ENCODE measurements at places on chromosomes 5 and 9.

DNA sequence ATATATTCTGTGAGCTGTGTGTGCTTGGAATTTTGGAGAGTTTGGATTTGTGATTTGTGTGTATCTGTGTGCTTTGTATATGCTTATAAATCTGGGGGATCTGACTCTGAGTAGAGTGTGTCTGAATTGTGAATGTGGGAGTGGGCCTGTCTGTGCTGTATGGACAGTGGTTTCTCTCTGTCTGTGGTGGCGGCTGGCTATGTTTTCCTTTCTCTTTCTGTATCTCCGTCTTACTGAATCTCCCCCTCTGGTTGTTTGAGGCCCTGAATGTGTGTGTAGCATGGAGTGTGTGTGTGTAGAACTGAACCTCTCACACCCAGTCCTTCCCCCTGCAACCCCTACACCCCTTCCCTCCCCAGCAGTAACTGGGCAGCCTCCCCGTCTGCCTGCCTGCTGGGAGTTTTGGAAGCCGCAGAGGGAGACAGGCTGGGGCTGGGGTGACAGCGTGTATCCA lies 4.7 kb downstream of the CXXC5 start:
- no peak for DNase-seq

- DNase-seq = no peak
Observed at GRCh38 chr5:119614838-119615237, 14.5 kb upstream of the FAM170A start.

DNA sequence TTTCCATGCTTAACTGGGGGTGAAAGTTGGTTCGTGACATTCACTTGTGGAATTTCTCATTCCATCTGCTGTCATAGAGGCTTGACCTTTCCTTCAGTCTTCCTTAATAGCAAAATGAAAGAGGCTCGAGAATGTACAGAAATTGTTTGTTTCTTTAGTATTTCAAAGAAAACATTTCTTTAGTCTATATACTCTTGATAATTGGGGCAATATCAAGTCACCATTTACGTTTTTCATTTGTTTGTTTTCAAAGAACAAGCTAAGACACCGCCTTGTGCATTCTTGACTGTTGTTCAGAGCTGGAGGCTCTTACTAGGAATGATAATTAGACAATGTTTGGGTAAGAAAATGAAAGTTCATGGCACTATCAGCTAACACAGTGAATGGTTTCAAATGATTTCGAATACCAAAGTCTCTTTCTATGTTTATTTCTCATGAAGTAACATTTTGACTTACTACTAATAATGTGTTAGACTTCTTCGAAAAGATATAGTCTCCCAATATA lies 835.4 kb downstream of the SEMA5A start:
- no peak for DNase-seq

GRCh38 chr5:178630475-178630930 lies 3.7 kb upstream of the CLK4 start:
- DNase-seq = no peak

DNA sequence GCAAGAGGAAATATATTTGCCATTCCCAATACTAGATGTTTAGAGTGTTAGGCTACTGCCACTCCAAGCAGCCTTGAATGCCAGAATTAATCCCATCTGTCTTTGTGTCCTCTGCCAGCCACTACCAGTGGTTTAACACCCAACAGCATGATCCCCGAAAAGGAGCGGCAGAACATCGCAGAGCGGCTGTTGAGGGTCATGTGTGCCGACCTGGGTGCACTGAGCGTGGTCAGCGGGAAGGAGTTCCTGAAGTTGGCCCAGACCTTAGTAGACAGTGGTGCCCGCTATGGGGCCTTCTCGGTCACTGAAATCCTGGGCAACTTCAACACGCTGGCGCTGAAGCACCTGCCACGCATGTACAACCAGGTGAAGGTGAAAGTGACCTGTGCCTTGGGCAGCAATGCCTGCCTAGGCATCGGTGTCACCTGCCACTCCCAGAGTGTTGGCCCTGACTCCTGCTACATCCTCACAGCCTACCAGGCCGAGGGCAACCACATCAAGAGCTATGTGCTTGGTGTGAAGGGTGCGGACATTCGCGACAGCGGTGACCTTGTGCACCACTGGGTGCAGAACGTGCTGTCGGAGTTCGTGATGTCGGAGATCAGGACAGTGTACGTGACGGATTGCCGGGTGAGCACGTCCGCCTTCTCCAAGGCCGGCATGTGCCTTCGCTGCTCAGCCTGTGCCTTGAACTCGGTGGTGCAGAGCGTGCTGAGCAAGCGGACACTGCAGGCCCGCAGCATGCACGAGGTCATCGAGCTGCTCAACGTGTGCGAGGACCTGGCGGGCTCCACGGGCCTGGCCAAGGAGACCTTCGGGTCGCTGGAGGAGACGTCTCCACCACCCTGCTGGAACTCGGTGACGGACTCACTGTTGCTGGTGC lies 29.3 kb downstream of the AMBP start:
- no peak for DNase-seq

DNA sequence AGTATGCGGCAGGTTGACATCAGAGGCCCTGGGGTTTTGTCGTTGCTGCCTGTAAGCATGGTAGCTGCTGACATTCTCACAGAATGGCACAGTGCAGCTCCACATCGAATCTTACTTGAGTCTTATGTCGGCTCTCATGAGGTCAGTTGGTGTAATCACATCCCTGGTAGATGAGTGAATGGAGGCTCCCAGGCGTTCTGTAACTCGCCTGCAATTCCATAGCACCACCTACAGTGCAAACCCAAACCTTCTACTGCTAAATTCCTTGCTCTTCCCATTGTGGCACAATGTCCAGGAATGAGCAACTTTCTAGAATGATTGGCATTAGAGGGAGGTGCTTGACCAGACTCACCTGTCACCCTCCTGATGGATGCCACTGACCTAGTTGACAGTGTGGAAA lies 578.4 kb downstream of the CCDC171 start:
- DNase-seq = no peak

GRCh38 chr5:92309336-92309991 lies 926.3 kb upstream of the ARRDC3 start:
- no peak for DNase-seq

DNA sequence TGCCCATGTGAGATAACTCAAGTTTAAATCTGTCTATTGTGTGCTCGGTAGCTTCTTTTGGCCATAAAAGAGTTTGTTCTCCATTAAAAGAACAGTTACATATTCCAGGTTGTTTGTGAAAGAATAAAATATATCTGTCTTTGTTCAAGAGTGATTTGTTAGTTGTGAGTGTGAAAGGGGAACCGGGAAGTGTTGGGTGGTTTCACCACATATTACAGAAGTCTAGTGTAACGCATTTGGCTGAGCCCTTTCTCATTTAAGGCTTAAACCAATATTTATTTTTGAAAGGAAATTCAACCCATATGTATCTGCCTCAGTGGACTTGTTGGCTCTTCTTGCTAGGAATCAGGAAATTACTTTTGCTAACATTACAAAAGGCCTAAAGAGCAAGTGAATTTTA lies 54.1 kb upstream of the DMRTA1 start:
- no peak for DNase-seq

DNA sequence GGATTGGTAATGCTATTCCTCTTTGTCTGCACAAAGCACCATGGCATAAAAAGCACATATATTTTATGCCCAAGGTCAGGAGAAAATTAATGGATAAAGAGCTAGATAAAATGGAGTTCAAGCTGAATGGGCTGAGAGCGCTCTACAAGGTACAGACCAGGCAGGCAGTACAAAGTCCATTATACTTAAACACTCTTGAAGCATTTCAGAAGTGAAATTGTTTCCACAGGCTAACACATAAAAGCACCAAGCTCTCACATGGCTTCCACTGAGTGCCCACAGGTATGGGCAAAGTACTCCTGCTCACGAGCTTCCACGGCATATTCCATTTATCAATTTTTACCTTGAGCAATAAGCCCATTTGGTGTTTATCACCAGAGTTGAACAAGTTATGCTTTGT lies 771.2 kb upstream of the DMAC1 start:
- no peak for DNase-seq

DNA sequence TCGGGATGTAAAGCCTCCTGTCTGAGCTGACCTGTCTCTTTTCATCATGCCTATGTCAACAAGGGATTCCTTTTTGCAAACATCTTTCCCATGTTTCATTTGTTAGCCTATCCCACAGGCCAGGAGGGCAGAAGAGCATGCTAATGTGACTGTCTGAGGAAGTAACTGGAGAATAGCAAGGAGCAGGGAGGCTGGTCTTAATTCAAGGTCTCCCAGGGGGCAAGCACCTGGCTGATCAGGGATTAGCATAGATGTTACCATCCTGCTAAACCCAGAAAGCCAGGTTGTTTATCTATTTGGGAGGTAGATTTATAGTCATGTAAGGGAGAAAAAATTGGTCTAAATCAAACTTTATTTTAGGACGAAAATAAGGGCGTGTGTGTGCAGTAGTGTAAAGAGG lies 36.7 kb upstream of the MAP1B start:
- DNase-seq = no peak

DNA sequence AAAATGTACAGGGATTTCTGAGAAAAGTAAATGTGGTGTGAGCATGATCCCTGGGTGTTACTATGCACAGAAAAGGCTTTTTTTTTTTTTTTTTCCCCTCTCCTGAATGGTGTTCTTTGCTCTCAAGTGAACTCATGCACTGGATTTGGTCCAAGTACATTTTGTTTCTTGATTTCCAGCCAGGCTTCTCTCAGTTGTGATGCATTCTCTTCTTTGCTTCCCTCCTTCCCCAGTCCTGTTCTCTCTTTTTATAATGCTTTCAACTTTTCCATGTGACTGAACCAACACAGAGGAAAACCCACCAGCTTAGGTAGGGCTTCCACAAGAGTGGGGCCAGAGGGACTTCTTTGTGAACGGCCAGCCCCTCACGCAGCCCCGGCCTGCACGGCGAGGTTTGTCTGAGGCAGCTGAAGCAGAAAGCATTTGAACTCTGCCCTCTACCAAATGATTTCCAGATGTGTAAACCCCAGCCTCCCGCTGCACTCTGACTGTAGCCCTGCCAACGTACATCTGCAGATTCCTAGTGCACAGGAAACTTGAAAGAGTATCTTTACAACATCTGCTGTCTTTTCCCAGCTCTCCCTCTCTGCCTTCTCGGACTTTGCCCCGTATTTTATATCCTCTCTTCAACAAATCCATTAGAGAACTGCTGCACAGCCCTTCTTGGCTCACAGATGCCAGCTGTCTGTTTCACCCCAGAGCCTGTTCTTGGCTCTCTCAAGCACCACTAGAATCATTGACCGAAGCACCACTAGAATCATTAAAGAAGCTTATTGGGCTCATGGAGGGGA lies 71.8 kb upstream of the CD180 start:
- DNase-seq = no peak

- DNase-seq = no peak
Observed at GRCh38 chr5:28164568-28164967, 1126.2 kb upstream of the CDH9 start.

DNA sequence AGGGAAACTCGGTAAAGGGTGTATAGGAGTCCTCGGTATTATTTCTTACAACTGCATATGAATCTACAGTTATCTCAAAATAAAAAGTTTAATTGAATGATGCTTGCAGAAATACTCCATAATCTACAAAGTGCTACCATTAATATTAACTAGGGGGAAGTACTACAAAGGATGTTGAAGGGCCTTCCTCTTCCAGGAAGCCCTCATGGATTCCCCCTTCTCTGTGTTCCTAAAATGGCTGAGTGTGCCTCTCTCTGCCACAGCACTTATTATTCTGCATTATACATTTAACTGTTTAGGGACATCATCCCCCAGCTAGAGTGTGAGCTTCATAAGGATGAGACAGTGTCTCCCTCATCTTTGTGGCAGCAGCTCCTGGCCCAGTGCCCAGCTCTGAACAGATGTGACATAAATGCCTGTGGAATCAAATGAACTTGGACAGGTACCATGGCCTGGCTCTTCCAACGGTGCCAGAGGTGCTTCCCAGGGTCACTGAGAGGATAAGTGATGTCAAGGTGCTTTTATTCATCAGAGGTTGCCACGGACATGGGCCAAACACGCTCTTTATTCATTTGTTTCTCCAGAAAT lies 99.5 kb downstream of the PAX5 start:
- DNase-seq = no peak

GRCh38 chr9:127777368-127777980 lies 992 bp downstream of the SH2D3C start:
- DNase-seq = no peak

DNA sequence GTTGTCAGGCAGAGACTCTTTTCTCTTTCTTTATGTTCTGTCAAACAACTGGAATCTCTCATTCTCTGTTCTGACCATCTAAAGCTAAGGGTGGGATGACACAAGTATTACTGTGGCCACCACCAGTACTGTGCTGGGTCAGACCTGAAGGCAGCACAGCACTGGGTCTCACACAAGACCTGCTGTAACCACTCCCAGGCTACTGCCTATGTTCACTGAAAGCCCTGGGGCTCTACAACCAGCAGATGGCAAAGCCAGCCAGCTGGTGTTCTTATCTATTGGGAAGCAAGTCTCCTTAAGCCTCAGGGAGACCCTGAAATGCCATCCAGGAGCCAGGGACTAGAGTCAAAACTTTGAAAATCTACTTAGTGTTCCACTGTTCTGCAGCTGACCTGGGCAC lies 189.5 kb downstream of the SLCO4C1 start:
- no peak for DNase-seq

DNA sequence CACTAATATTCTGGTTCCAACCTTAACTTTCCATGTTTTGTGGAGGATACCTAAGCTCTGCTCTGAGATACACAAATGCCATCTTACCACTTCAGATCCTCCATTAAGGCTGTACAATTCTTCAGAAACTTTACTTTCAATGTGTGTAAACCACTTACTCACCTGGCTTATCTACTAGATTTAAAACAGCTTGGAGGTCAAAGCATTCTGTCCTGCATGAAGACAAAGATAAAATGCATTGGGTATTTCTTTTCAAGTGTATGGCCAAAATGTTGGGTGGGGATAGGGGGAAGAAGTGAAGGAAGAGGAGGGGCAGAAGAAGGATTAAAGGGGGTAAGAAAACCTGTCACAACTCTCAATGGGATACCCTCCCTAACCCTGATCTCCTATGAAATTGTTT lies 939 bp downstream of the GOLGA1 start:
- DNase-seq = no peak

GRCh38 chr5:93141969-93142368 lies 439.1 kb downstream of the NR2F1-AS1 start:
- no peak for DNase-seq

GRCh38 chr5:101678481-101679193 lies 617.4 kb downstream of the SLCO4C1 start:
- DNase-seq = peak; percentile 46

- DNase-seq = no peak
Observed at GRCh38 chr5:87361536-87362213, 51.1 kb downstream of the CCNH start.

DNA sequence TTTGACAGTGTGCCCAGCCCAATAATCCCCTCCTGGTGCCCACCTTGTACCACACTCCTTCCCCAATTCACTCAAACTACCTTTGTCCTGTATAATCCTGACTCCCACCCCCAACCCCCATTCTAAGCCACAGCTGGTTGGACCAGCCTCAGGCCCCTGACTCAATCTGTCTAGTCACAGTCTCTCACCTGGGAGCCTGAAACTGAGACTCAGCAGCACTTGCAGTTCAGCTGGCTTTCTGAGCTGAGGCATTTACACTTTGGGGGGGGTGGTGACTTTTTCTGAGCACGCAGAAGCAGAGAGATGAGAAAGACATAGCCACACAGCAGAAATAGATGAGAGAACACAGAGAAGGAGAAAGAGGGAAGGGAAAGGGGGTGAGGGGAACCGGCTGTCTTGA lies 247.3 kb downstream of the MAN2A1 start:
- no peak for DNase-seq

- DNase-seq = no peak
Observed at GRCh38 chr5:10017786-10018185, 231.9 kb downstream of the ATPSCKMT start.

GRCh38 chr5:102843997-102844396 lies 88.9 kb downstream of the PAM start:
- no peak for DNase-seq

Measured in stimulated activated CD4-positive, alpha-beta T cell treated with anti-CD3 and anti-CD28 coated beads, Interleukin-2, amount 100 ng/mL, for 48 hours (primary cell).